ENCODE measurements at places on chromosomes 2 and 18. TPM values are rescaled to one million over a fixed set of nuclear protein-coding genes. Genes with fewer than 3 reads are reported as not detected.

UCN gene
- not detected for total RNA-seq

SP140 gene
- 1.1 TPM for total RNA-seq

IL36G gene
- total RNA-seq: not detected

M1AP gene
- total RNA-seq: under 0.01 TPM

EIF5B gene
- total RNA-seq: 21.1 TPM

DCDC2C gene
- total RNA-seq: not detected

TMEM178A gene
- total RNA-seq: 0.42 TPM

AFF3 gene
- total RNA-seq: 3.5 TPM

CCDC141 gene
- 0.37 TPM for total RNA-seq

TRAPPC8 gene
- total RNA-seq: 38.8 TPM

CNGA3 gene
- total RNA-seq: not detected

AGBL5 gene
- total RNA-seq: 4.7 TPM

RALB gene
- 19.7 TPM for total RNA-seq

Measured in liver (tissue), 10 donors.